EL (cell line): ENCODE measurements at places on chromosomes 5 and 9.

DNA sequence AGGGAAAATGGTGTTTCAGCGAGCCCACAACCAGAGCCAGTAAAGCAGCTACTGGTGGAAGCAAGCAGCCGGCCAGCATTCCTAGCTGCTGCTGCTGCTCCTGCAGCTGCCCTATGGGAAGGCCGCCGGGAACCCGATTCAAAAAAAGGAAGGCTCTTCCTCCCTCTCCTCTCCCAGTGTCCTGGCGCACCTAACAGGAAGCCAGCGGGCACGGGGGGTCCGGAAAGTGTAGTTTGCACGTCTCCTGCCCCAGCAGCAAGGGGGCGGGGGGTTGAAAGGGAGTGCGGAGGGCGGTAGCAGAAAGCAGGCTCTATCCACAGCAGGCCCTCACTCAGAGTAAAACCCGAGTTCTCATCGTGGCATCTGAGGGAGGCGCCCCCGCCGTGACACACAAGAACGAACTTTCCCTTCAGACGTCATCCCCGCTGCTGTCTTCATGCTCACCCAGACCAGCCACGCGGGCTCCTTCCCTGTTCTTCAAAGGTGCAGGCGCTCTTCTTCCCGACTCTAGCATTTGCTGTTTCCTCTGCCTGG lies 16.5 kb downstream of the GRXCR2 start:
- DNase-seq, result peak; percentile 13

DNA sequence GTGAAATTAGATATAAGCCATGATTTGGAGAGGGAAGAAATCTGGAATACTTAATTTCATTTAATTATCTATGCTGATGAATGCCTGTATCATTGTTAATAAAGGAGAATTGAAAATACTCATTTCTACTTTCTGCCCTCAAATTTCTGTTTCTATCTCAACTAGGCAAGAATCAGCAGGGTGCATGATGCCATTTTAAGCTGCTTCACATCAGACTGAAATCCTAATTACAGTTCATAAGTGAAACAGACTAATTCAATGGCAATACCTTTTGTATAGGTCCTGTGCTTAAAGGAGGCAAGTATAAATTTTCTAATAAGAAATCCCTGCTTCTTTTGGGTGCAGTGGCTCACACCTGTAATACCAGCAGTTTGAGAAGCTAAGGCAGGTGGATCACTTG lies 22.3 kb upstream of the TAL2 start:
- DNase-seq, result no peak

- DNase-seq, result no peak
Measured at GRCh38 chr5:143080407-143080806, 310.2 kb downstream of the ARHGAP26 start.

DNA sequence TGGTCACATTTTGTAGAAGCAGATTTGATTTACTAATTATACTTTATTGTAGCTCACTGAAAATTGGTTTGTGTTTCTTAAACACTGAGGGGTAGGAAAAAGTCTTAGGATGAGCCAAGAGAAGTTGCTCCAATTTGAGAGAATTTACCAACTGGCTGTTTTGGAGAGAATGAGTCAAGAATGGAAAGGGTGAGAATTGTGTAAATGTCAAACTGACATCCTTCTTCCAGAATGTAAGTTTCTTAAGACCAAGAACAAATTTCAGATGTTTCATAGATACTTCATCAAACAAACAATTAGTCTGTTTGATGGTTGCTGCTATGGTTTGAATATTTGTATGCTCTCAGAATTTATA lies 106.2 kb upstream of the TXNDC8 start:
- peak; percentile 73 for DNase-seq

DNA sequence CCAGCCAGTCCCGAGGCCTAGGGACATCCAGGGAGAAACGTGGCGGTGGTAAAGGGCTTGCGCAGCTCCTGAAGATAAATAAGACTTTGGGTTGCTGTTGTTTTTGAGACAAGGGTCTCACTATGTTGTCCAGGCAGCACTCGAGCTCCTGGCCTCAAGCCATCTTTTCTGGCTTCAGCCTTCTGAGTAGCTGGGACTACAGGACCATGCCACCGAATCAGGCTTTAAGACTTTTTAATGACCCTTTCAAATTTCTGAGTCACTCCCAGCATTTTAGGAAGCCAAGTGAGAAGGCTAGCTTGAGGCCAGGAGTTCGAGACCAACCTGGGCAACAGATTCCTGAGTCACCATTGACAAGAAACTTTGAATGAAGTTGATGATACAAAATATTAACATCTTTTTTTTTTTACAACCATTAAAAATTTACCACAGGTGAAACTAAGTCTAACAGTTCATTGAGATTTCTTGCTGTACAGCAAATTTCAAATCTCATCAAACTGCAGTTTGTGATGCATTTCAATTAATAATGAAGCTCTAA lies 817 bp upstream of the GNE start:
- DNase-seq, result no peak

DNA sequence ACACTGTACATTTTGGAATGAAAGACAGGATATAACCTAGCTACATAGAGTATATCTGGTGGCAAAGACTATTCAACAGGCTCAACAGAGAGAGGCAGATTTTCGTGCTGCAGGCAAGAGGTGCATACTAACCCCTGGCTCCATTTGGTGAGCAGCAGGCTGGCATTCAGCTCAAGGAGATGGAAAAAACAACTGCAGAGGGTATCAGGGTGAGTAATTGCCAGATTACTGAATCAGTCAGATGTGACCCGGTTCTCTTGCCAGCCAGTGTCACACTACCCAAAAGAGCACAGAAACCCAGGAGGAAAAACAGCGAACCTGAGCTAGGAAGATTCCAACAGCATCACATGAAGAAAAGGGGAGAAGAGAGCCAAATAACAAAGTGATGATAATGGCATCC lies 130.4 kb upstream of the PRLR start:
- no peak for DNase-seq

- peak; percentile 57 for DNase-seq
Measured at GRCh38 chr5:54518146-54518817, 723 bp downstream of the SNX18 start.

DNA sequence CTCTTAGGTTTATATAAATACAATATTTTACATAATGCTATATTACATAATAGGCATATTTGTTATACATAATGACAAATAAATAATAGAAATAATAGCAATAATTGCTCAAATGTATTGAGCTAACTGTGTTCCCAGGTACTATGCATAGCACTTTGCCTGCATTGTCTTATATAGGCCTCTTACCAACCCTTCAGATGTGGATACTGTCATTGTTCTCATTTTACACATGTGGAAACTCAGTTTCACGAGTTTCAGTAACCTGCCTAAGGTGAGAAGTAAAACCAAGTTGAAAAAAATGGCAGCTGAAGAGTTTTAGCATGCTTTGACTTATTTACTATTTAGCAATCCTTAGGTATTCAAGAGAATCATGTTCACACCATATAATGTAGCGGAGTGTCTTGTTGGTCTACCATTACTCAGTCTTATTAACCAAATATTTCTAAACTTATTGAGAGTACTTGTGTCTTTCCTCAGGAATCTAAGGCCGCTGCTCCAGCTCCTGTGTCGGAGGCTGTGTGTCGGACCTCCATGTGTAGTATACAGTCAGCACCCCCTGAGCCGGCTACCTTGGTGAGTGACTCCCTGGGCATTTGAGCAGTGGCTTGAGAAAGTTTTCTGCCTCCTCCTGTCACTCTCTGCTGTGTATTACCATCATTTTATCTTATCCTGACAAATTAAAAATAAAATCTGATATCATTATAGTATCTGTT lies 57.5 kb downstream of the ERAP1 start:
- DNase-seq, result no peak

DNA sequence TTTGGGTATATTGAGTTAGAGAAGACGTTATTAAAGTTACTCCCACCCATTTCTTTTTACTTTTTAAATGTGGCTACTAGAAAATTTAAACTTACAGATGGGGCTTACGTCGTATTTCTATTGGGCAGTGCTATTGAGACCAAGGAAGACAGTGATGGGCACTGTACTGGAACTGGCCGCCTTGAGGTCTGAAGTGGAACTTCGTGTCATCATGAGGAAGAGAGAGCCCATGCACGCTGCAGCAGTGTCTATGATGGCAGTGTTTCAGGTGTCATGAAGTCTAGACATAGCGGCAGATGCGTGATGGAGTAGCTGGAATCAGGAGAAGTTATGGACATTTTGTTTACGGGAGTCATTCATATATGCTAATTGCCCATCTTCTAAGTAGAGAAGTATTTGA lies 143.7 kb downstream of the LRRC70 start:
- no peak for DNase-seq

- DNase-seq, result no peak
Measured at GRCh38 chr9:93899609-93900435, 55.3 kb downstream of the BARX1 start.

DNA sequence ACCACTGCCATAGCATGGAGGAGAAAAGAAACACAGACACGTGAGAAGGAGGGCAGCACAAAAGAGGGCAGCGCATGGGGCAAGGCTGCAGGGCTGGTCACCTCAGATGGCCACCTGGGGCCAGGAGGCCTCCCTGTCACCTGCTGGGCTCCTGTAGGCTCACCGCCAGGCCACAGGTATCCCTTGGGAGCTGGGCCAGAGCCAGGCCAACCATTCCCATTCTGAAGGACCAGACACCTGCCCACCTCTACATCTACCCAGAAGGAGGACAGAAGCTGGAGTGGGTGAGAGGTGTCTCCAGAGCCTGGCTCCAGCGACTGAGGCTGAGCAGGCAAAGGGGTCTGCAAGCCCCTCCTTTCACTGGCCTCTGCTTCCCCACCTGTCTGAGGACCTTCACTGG lies 103.1 kb downstream of the PAX5 start:
- DNase-seq, result no peak

GRCh38 chr5:64003966-64004365 lies 41.7 kb upstream of the HTR1A start:
- DNase-seq, result no peak

DNA sequence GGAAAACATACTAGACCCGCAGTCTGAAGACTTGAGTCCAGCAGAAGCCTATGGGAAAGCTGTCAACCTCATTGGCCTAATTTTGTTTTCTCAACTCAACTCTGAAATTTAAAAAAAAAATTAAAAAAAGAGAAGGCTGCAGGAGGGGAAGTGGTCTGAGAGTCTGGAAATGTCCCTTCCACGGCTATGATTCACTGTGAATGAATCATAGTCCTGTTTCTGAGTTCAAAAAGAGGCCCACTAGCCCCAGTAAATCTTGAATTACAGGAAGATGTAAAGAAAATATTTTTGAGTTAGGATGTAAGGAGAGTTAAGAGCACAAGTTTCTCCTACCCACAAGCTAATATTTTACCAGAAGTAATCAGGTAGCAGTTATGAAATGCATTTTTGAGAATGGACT lies 565.5 kb upstream of the DMAC1 start:
- no peak for DNase-seq

DNA sequence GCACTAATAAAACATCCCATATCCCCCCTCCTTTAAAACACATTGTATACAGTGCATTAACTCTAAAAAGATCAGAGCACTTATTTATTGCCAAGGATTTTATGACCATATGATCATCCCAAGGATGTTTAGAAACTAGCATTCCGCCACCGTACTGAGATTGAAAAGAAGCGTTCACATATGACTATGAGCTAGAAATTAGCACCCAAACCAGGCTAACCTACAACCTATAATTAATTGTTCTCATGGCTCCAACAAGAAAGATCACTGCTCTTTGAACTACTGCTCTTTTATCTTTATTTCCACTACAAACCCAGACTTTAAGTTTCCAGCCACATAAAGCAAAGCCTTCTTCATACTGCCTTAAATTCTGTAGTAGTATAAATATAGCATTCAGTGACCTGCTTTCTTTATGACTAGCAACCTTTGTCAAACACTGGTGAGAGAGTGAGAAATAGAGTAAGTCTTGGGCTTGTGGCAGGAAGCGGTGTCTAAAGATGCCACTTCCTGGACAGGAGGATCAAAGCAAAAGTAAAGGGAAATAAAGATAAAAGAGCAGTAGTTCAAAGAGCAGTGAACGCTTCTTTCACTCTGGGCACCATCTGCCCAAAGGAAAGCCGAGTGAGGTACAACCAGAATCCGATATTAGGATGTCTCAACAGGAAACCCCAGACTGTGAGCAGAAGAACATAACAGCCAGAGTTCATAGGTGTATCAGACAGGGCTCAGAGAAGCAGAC lies 151.1 kb upstream of the ERCC6L2 start:
- DNase-seq, result no peak

DNA sequence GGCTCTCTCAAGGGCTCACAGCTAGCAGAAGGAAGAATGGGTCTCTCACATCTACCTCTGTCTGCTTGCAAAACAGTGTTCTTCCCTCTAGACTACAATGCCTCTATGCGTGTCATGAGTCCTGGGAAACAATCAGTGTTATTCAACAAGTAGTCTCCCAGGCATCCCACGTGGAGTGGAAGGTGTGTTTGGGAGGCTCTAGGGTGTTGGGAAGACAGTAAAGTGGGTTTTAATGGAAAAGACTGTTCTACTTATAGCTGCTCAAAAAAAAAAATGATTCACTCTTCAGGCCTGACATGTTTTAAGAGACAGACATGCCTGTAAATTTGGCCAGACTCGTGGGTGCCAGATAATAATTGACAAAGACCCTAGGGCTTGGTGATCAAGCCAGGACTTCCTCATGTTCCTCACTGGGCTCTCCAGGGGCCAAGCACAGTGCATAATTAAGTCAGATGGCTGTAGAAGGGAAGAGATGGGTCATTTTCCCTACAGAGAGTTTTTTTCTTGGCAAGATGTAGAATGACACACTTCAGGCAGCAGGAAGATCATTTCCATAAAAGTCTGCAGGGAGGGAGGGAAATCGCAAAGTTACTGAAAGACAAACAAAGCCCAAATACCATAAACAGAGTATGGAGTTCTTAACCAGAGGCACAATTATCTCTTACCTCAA lies 246.4 kb downstream of the ACTL7B start:
- DNase-seq, result peak; percentile 83

DNA sequence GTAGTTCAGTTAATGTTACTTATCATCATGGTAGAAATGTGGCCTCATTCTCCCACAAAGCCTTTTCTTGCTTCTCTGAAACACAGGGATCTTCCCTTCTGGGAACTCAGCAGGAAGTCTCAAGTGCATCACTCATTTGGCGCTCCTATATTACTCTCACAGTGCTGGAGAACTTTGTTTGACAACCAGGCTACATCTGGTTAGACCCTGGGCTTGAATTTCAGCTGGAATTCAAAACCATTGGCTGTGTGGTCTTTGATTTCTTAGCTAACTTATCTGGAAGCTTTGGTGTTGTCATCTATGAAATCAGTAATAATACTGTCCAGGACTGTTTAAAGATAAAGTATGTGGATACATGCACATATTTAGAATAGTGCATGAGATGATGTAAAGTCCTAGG lies 1777.1 kb downstream of the MAT2B start:
- DNase-seq, result no peak

- DNase-seq, result no peak
Measured at GRCh38 chr5:142938266-142938880, 168.2 kb downstream of the ARHGAP26 start.

DNA sequence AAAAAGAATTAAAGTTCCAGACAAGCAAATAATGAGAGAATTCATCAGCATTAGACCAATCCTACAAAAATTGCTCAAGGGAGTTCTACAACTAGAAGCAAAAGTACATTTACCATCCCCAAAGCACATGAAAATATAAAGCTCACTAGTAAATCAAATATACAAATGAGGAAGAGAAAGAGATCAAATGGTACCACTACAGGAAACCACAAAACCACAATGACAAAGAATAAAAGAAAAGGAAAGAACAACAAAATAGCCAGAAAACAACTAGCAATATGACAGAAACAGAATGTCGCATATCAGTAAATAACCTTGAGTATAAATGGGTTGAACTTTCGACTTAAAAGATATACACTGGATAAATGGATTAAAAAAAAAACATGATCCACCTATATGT lies 739.0 kb downstream of the DTWD2 start:
- DNase-seq, result no peak

- DNase-seq, result peak; percentile 81
Measured at GRCh38 chr5:15992918-15993317, 186.7 kb downstream of the MARCHF11 start.
